WTC11 (cell line): ENCODE measurements at places on chromosomes 12 and 14. TPM values are rescaled to one million over a fixed set of nuclear protein-coding genes. Genes with fewer than 3 reads are reported as not detected.

- H3K27me3 ChIP-seq: peaks cover 8% of the 10 kb centered on the region
- H3K27ac ChIP-seq: no peak overlapping the region
- no peak for DNase-seq
- peaks cover 6% of the 10 kb centered on the region; the same call in 1 of the 2 replicates for H3K36me3 ChIP-seq
- H3K4me3 ChIP-seq: no peak overlapping the region
Measured at GRCh38 chr14:21017528-21018245, 7.2 kb downstream of the NDRG2 start.

GRCh38 chr14:33062881-33063280 lies 124.2 kb downstream of the NPAS3 start:
- H3K36me3 ChIP-seq: no peaks in the 10 kb centered on the region
- no peak for DNase-seq
- H3K27me3 ChIP-seq: no peaks in the 10 kb centered on the region
- H3K27ac ChIP-seq: no peak overlapping the region

DNA sequence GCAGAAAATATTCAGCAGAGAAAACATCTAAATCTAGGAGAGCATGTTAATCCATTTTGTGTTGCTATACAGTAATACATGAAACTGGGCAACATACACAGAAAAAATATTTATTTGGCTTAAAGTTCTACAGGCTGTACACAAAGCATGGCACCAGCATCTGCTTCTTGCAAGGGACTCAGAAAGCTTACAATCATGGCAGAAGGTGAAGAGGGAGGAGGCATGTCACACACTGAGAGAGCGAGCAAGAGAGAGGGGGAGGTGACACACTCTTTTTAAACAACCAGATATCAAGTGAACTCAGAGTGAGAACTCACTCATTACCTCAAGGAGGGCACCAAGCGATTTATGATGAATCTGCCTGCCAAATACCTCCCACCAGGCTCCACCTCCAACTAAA lies 94.2 kb upstream of the CNOT2 start:
- H3K27ac ChIP-seq: no peak overlapping the region
- no peak for DNase-seq
- H3K4me1 ChIP-seq: peaks cover 4% of the 10 kb centered on the region; the same call in 1 of the 2 replicates
- peaks cover 21% of the 10 kb centered on the region for H3K36me3 ChIP-seq
- no peak overlapping the region for H3K4me3 ChIP-seq
- H3K27me3 ChIP-seq: no peaks in the 10 kb centered on the region

PRR4 gene
- 0.87 to 2.7 TPM (median 1.6 TPM) in 3 replicates for total RNA-seq

SLC6A13 gene
- 0.21 to 0.55 TPM (median 0.37 TPM) in 3 replicates for total RNA-seq
